ENCODE measurements at places on chromosomes 3 and 15. TPM values are rescaled to one million over a fixed set of nuclear protein-coding genes. Genes with fewer than 3 reads are reported as not detected.

DNA sequence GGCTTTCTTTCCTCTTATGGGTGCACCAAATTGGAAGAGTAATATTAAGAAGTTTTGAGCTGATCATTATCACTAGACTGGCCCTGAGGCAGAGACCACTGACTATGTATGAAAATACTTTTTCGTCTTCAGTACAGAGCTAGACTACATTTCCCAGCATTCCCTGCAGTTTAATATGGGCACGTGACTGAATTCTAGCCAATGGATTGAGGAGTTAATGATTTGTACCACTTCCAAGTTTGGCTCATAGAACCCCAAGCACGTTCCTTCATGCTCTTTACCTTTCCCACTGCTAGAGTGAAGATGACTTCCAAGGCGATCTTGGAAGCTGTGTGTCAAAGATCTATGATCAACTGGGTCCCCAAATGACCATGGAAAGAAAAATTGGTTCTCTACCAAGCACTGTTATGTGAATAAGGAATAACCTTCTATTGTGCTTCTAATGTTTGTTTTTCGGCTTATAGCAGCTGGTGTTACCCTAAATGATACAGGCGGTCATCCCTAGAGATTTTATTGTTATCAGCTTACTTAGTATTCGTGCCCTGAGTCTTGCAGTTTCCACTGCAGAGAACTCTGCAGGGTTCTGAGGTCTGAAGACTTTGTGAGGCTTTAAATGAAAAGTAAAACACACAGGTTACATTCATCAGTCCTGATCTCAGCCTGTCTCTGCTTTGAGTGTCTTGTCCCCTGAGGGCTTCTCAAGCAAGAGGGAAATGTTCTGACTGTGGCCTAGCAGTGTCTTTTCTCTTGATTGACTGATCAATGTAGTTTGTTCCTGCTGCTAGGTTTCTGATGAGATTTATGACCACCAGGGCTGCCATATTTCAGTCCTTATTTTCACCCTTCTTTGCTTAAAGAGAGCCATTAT is 486.8 kb downstream of the PDCD6IP start:
- no peak for DNase-seq

DNA sequence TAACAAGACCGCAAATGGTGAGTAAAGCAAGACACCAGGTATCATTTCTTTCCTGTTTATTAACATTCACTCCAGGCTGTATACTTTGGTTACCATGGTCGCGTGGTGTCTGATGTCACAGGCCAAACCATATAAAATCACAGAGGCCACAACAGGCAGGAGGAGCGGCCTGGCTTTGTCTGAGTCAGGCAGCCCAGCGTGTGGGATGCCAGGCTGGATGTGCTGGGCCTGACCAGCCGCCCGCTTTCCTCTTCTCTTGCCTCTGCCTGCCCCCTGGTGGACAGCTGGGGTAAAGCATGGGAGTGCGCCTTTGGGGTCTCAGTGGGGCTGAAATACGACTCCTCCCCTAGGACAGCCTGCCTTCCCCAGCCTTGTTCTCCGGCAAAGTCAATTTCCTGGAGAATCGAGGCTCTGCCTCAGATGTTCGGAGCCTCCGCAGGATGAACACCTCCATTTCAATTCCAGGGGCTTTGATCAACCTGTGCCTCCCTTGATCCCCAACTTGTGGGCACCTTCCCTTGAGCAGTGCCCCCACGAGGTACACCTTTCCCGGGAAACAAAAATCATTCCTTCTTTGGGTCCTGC is 78.2 kb downstream of the CCNL1 start:
- peak; percentile 98 for DNase-seq

DNA sequence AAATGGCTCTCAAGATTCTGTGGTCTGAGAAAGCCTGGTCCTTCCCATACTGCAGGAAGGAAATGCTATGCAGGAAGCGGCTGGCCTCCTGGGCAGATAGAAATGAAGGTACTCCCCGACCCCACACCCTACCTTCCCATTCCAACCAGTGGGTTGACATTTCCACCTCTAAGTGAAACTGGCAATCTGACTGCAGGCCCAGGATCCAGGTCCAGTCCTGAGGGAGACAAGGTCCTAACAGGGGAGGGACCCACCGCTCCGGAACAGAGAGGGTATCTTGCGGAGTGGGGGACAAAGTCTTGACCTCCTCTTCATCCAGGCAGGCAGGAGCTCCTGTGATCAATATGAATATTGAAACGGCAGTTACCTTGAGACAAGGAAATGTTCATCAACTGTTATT is 6.6 kb upstream of the LOXL1 start:
- DNase-seq = no peak

- no peak for DNase-seq
Observed at GRCh38 chr3:60954048-60954447, 297.2 kb downstream of the FHIT start.

GRCh38 chr3:97108136-97108535 is 293.7 kb downstream of the EPHA6 start:
- DNase-seq = no peak

GRCh38 chr3:76456322-76456721 is 583.6 kb upstream of the ROBO2 start:
- no peak for DNase-seq

DNA sequence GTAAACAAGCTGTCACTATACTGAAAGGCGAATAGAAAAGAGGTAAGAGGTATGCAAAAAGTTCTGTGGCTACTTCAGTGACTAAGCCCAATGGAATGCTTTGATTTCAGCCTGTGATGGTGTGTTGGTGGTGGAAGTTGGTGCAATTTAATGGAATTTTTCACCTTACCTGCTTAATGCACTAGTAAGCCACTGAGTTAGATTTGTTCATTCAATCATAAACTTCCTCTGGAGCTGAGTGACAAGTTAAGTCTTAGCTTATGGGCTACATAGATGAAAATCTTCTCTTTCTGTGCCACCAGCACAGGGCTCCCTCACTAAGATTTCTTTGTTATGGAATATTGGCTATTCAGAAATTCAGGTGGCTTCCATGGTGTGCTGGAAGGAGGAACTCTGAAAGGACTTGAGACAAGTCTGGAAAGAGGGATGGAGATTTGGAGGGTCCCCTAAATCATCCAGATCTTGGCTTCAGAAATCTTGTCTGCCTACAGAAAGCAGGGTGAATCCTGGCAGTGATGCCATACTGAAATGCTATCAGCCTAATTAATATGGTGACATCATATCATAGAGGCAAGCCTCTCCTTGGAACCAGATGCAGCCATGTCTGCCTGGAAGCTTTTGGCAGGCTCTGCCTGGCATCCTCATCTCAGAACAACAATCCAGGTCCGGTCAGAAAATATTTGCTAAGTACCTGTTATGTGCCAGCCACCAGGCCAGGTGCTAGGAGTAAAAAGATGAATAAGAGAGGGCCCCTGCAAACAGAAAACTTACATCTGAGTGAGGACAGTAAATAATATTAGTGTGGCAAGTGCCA is 8.1 kb upstream of the GAP43 start:
- peak; percentile 30 for DNase-seq

DNA sequence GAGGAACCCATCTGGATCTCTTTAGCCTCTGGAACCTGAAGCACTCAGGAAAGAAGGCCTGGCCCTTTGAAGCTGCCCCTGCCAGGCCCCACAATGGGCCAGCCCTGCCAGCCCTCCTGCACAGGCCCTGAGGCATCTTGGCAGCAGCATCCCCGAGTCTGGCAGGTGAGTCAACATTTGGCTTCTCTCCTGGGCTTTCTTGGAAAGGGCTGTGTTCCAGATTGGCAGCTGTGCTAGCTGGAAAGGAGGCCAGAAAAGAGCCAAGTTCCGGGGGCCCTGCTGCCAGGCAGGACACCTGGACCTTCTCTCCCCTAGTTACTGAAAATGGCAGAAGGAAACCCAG is 187.2 kb downstream of the SHQ1 start:
- no peak for DNase-seq

LRRC28 gene
- 13.4 TPM for total RNA-seq

P2RY13 gene
- total RNA-seq = not detected

CCK gene
- 0.23 TPM for total RNA-seq

SLC28A1 gene
- total RNA-seq = 0.08 TPM

DUOXA2 gene
- not detected for total RNA-seq

ARPP21 gene
- total RNA-seq = not detected

FMN1 gene
- 11.5 TPM for total RNA-seq

PPP1R2 gene
- 140 TPM for total RNA-seq

PLSCR2 gene
- not detected for total RNA-seq

FOXB1 gene
- 0.05 TPM for total RNA-seq

All from HT-29 (cell line).